Activated T-helper 1 cell treated with anti-CD3 and anti-CD28 coated beads, Interleukin-12 subunit alpha, Interleukin-12 subunit beta, Interleukin-2, Interleukin-4 antibody, amounts not matched to agents 30 ng/mL and 10 ng/mL and 1 ng/mL, durations not matched to agents 14 hours and 24 hours and 36 hours (primary cell): ENCODE measurements at places on chromosomes 12 and 14. TPM values are rescaled to one million over a fixed set of nuclear protein-coding genes. Genes with fewer than 3 reads are reported as not detected.

DNA sequence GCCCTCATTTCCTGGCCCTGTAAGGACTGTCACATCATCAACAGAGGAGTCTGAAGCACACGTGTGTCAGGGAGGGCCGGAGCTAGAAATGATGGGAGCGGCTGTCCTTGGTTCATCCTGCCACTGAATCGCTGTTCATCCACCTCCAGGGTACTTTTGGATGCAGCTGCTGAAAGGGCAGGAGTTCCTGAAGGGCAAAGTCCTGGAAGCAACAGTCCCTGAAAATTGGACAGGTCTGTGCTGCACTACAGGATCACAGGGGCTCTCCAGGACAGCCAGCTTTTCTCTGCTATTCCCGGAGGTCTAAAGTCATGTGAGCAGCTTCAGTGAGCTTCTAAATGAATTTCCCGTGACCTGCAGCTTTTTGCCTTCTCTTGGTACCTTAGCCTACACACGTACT, 17.7 kb downstream of the POU6F1 start:
- DNase-seq, result no peak

- no peak for DNase-seq
Measured at GRCh38 chr12:52832985-52833905, 866 bp downstream of the KRT79 start.

- DNase-seq, result no peak
Measured at GRCh38 chr14:30569903-30570226, 10.9 kb downstream of the G2E3 start.

GRCh38 chr14:52412426-52412825, 98.3 kb downstream of the PTGER2 start:
- no peak for DNase-seq

DNA sequence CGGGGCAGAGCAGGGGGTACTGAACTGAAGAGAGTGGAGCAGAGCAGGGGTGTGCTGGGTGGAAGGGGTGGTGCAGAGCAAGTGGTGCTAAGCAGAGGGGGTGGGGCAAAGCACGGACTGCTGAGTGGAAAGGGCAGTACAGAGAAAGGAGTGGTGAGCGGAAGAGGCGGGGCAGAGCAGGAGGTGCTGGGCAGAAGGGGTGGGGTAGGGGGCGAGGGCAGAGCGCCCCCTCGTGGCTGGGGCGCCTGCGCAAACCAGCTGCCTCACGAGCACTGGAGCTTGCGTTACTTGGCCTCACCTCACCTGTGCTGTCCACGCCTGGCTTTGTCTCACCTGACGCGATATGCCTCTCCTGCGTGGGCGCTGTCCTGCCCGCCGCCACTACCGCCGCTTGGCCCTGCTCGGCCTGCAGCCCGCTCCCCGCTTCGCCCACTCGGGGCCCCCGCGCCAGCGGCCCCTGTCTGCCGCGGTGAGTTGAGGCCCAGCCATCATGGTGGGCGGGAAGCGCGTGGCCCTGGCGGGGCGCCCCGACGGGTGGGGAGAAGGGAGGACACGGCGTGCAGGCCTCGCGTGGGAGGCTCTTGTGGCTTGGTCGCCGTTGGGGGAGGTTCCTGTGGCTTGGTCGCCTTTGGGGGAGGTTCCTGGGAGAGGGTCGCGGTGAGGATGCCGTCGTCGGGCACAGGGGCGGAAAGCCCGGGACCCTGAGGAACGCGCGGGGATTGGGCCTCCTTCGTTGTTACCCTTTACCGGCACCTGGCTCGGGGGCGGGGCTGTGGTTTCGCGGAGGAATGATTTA, at the start of gene COX8C:
Gene COX8C, plus strand, starts transcription at position 257 of the 796 bp plus-strand sequence. Its CDS starts 87 bp downstream, at position 344.
- DNase-seq, result no peak

VRTN gene
- not detected in 2 replicates for total RNA-seq

RNU4-1 gene
- 2,369 and 3,474 TPM in 2 replicates for total RNA-seq
